AG04450 (cell line): ENCODE measurements at places on chromosomes 12 and 14.

DNA sequence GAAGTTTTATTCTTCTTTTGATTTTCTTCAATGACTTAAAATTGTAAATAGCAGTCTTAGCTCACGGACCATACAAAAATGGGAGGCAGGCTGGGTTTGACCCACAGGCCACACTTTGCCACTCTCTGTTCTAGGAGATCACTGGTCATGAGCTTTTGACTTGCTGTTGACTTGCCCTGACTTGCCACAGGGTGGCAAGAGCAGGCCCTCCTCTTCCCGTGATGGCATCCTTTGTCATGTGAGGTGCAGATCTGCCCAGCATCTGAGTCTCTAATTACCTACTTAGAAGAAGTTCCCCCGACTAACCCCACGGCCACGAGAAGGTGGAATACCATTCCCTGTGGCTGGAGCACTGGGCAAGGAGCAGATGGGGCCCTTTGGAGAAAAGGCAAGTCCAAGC, 81.0 kb upstream of the SCAF11 start:
- no peak for DNase-seq

DNA sequence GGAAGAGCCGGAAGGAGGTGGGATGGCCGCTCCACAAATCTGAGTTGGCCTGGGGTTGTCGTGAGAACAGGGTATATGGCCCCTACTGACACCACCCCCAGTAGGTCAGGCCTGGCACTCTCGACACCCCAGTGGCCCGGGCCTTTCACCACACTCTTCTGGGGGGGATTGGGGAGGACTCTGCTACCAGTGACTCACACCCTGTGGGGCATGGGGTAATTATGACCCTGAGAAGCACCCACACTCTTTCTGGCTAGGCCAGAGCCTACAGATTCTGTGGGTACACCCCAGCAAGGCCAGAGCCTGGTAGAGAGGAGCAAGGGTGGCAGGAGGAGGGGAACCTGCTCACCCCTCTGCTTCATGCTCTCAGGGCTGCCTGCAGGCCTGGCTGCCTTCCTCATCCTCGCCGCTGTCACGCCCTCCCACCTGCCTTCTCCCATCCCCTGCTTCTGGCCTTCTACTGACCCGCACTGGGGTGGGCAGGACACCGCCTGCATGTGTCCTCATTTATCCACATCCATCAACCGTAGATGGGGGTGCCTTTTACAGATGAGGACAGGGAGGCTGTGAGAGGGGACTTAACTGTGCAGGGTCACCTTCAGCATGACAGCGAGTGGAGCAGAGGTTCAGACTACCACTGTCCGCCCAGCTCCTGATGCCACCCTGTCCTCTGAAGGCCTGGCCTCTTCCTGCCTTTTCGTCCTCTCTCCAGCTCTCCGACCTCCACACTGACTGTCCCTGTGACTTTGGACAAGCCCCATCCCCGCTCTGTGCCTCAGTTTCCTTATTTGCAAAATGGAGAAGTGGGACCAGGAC, 18.4 kb downstream of the ASB2 start:
- no peak for DNase-seq

DNA sequence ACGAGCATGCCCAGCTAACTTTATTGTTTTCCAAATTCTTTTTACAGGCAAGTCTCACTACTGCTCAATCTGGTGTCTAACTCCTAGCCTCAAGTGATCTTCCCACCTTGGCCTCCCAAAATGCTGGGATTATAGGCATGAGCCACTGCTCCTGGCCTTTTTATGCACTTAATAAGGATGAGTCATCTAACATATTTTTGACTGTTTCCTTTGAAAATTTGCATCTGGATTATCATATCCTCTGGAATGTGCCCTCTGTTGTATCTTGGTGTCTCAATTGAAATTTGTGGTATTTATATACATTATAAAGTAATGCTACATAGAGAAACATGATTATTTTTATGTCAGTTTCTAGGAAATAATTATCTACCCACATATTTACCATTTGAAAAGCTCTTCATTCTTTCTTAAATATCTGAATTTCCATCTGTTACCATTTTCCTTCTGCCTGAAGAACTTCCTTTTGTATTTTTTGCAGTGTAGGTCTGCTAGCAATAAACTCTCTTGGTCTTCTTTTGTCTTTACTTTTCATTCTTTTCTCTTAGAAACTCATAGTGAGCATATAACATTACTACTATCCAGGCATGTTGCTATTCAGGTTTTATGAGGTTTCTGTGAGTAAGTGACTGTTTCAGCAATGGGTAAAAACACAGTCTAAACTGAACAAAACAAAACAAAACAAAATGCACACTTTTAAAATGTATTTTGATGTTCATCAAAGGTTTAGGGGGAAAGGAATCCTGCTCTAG, 52.8 kb upstream of the CNOT2 start:
- no peak for DNase-seq

DNA sequence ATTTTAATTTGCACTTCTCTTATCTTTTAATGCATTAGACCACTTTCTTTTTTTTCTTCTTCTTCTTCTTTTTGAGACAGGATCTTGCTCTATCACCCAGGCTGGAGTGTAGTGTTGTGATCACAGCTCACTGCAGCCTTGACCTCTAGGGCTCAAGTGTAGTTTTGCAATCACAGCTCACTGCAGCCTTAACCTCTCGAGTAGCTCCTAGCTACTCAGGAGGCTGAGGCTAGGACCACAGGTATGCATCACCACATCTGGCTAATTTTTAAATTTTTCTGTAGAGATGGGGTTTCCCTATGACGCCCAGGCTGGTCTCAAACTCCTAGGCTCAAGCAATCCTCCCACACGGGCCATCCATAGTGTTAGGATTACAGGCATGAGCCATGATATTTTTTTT, 12.7 kb downstream of the TMED8 start:
- no peak for DNase-seq

GRCh38 chr12:12717586-12718380, 615 bp downstream of the CDKN1B start:
- DNase-seq = no peak

DNA sequence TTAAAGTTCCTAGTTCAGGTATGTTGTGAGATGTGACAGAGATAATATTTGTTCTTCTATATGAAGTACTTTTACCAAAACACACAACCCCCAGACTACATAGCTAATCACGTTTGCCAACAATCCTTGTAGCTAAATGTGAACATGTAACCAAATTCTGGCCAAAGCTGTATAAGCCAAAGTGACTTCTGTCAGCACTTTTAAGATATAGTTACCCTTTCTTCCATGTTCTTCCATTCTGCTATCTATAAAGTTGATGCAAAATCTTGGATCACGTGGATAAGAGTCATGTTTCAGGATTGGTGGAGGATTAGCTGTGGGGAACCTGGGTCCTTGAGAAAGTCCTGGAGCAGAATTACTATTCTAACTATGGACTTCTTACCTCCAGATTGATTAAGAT, 1366.6 kb downstream of the FSCB start:
- DNase-seq = no peak

DNA sequence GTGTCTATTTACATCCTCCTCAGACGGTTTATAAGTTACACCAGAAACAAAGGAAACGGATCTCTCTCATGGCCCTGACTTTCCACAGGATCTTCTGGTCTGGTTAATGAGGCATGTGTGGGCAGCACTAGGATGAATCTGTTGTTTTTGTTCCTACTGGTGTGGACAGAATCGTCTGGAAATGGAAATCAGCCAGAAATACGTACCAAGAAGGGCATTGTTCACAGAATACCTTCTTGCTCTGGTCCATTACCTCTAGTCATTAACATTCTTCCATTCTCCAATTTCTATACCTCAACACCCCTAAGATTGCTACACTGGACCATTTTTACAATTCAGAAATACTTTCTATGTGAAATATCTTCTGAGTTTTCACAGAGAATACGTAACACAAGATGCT, 86.0 kb downstream of the TPH2 start:
- DNase-seq = no peak

GRCh38 chr14:104436047-104436591, 143.4 kb upstream of the C14orf180 start:
- DNase-seq = no peak

DNA sequence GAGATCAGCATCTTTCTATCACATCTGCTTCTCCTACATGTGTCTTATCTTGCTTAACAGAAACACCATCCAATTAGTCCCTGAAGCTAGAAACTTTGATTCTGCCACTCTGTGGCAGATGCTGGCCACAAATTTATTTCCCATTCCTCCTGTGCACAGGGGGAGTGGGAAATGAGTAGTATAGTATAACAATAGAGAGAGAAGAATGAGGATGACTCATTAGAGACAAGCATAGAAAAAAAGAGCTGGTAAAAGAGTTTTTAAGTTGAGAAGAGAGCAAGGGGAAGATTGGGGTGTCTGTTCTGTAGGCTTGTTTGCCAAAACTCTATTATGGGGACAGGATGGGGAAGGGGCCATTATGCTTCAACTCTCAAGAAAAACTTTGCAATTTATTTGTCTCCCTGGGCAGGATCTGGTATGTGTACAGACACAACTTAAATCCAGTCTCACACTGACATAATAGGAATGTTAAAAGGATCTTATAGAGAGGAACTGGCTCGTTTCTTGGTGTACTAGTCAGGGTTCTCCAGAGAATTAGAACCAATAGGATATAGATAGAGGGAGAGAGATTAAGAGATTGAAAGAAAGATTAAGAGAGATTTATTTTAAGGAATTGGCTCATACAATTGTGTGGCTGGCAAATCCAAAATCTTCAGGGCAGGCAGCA, 142.6 kb upstream of the CPSF6 start:
- DNase-seq = no peak

DNA sequence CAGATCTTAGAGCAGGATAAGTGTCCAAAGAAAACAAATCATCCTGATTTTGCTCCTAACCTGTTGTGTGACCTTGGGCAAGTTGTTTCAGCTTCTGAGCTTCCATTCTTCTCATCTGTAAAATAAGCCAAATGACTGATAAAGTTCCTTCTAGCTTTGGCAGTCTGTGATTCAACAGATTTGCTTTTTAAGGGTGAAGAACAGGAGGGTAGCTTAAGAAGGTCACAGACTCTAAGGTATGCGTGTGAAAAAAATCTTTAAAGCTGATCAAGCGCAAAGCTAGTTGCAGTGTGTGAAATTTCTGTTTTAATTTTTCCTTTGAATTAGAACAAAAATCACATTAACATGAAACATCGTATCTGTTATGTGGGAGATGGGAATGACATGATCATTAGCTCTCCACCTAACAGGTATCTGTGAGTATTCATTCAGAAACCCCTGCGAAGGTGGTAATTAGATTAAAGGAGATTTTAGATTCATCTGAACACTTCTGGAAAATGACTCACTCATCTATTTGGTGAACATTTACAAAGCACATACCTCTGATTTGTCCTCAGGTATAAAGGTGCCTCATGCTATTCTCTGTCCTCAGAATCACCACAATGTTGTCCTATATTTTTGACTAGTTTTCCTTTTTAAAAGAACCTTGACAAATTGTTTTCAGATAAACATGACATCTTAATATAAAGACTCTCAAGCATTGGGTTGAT, 131.9 kb upstream of the CPM start:
- no peak for DNase-seq

DNA sequence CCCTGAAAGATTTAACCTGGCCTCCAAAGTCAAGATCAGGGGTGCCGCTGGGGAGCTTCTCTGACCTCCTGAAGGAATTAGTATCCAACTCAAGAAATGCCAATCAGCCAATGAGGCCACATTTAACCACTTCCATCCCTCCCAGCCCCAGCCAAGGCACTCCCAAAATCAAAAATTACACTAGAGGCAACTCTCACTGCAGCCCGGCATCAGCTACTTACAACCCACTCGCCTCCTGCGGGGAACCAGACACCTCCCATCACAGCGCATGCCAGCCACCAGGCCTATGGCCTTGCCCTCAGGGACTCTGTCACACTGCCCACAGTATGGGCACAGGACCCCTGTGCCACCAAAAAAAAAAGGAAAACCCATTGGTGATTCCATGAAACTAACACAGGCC, 62.3 kb upstream of the DDX11 start:
- no peak for DNase-seq

DNA sequence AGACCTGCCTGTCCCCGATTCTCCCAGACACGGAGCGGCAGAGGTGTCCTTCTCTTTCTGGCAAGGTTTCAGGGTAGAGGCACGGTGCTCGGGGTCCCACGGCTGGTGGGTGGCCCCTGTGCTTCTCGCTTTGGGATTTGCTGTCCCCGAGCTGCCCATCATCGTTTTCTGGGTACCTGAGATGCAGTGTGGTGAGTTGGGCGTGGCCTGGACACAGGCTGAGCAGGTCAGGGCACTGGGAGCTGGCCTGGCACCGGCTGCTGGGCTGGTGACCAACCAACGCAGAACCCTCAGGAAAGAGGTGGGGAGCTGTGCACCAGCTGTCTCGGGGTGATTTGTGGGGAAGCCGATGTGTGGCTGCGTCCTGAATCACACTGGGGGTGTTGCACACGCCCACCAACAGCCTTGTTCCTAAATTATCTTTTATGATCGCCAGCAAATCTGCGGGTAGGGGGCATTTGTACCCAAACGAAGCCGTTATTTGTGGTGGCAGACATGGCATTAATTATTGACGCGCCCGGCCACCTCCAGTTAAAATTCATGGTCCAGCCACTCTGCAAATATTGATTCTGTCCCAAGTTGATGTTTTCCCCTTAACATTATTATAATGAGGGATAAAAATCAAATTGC, 61.0 kb downstream of the KIF26A start:
- DNase-seq = no peak

GRCh38 chr14:100031506-100032281, 33.5 kb upstream of the EVL start:
- DNase-seq = peak; percentile 95

- no peak for DNase-seq
Measured at GRCh38 chr12:31321186-31321896, 4.6 kb downstream of the SINHCAF start.

GRCh38 chr12:78269620-78270019, 438.9 kb downstream of the NAV3 start:
- DNase-seq = no peak

DNA sequence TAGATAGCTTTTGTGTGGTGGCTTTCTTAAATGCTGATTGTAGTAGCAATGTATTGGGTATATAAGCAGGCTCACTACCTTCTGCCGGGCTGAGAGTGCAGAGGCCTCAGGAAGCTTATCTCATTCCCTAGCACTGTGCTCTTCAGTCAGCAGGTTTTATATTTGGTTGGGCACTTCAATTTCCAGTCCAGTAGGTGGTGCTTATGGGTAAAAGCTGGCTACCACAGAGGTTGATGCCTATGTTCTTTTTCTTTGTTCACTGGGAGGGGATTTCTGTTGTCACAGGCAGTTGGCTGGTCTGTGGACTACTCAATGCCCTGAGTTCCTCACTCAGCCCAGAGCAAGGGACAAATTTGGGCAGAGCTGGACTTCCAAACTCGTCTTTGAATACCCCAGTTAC, 43.0 kb upstream of the GLIPR1 start:
- DNase-seq = no peak
